ENCODE measurements at places on chromosomes 3 and 15. TPM values are rescaled to one million over a fixed set of nuclear protein-coding genes. Genes with fewer than 3 reads are reported as not detected.

DNA sequence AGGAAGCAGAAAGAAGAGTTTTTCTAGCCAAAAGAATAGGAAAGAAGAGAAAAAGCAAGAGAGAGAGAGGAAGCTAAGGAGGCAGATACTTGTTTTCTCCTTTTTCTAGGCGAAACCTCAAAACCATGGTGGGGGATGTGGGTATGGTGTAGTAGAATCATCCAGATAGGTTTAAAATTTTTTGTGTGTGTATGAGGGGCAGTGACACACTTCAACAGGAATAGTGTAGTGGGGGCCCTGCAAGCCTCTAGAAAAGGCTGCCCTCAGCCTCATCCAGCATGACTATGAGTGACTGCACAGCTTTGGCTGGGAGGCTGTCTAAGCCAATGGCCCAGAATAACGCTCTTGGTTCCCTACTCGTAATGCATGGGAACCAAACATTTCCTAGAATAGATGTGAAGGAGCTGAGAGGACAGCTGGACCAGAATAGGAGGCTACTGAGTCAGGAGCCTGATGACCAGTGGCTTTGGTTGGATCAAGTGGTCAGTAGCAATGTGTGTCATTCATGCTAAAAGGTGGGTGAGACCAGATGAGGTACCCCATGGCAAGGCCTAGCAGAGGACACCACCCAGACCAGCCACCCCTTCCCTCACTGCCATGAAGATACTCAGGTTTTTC lies 24.4 kb downstream of the MOBP start:
- DNase-seq = no peak

- no peak for DNase-seq
These were observed 55.2 kb downstream of the UNC13C start for GRCh38 chr15:54033356-54033860.

GRCh38 chr3:61141227-61141626 lies 110.0 kb downstream of the FHIT start:
- no peak for DNase-seq

DNA sequence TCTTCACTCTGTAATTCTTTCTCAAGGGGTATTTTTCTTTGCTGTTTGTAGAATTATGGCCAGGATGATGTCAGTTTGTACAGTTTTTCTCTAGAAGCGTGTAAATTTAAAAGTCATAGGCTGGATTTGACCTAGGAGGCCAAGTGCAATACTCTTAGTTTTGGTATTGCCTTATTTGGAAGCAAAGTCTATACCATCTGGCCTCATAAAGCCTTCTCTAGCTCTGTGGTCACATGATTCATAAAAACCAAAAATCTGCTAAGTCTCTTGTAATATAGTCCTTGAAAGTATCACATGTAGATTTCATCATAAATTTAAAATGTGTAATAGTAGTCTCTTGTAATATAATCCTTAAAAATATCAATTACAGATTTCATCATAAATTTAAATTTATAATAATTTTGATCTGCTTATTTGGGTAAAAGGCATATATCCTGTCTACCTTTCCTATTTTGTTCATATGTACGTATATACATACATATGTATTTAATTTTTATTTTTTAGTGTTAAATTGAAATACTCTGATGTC lies 25.6 kb downstream of the TEX9 start:
- no peak for DNase-seq

- no peak for DNase-seq
These were observed 195.0 kb downstream of the ZNF621 start for GRCh38 chr3:40719660-40720287.

GRCh38 chr3:127822682-127823425 lies 539 bp upstream of the MGLL start:
- no peak for DNase-seq

- DNase-seq = no peak
These were observed 180.0 kb downstream of the LSAMP start for GRCh38 chr3:116265320-116265695.

DNA sequence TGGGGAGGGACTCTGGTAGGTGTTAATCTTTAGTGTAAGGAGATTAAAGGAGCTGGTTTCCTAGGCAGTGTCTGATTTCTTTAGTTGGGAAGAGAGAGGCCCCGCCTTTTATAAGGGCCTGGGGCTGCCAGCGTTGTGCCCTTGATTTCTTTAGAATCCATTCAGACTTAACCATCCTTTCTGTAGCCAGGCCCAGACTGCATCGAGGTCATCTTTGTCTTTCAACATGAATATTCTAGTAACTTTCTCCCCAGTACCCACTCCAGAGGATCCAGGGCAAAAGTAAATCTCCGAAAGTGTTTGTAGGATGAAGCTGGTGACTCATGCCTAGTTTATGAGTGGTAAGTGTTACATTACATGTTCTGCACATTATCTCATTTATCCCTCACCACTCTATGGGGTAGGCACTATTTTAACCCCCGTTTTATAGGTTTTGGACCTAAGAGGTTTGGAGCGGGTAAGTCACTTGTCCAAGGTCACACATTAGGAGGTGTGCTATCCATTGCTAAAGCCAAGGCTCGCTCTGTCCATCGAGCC lies 11.8 kb upstream of the USP3 start:
- DNase-seq = no peak

- DNase-seq = no peak
These were observed 3.0 kb downstream of the POMGNT2 start for GRCh38 chr3:43102773-43103480.

GRCh38 chr3:154018100-154018696 lies 103.0 kb upstream of the ARHGEF26 start:
- peak; percentile 35 for DNase-seq

- no peak for DNase-seq
These were observed 396.1 kb downstream of the VGLL3 start for GRCh38 chr3:86594838-86595237.

- DNase-seq = no peak
These were observed 207.7 kb upstream of the PDZRN3 start for GRCh38 chr3:73832426-73832825.

GRCh38 chr3:62153231-62153630 lies 220.1 kb downstream of the FEZF2 start:
- no peak for DNase-seq

DNA sequence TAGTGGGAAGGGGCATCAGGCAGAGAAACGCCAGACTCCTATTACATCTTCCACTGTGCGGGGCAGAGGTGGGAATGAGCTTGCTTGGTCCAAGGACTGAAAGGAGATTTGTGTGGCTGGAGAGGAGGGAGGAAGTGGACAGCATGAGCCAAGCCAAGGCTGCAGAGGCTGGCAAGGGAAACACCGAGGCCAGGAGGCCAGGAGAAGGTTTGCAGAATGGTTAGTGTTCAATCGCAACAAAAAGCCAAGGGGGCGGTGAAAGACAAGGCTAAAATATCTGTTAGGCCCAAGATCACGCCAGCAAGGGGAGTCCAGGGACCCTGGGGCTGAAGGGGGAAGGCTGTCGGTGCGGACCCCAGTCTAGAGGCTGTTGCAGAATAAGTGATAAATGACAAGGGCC lies 75.8 kb downstream of the CPN2 start:
- no peak for DNase-seq

- no peak for DNase-seq
These were observed 42.8 kb downstream of the BDH1 start for GRCh38 chr3:197512691-197513571.

GRCh38 chr3:101828691-101829436 lies 20.4 kb upstream of the NFKBIZ start:
- DNase-seq = peak; percentile 53

GRCh38 chr3:171831936-171832335 lies 11.2 kb upstream of the TMEM212 start:
- DNase-seq = no peak

DNA sequence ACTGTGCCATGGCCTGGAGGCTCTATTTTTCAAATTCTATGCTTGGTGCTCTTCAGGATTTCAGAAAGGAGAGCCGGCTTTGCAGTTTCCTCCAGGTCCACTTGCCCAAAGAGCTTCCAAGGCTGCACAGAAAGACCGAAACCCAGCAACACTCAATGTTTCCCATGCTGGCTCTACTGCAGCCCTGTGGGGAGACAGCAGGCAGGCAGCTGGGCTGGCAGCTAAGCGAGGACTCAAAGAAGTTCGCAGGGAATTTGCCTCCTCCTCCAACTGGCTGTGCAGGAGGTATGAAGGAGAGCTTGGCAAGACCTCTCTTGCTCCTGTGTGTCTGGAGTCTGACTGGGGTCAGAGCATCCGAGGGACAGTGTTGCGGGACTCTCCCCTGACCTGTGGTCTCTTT lies 17.4 kb upstream of the ITGA11 start:
- DNase-seq = no peak

DNA sequence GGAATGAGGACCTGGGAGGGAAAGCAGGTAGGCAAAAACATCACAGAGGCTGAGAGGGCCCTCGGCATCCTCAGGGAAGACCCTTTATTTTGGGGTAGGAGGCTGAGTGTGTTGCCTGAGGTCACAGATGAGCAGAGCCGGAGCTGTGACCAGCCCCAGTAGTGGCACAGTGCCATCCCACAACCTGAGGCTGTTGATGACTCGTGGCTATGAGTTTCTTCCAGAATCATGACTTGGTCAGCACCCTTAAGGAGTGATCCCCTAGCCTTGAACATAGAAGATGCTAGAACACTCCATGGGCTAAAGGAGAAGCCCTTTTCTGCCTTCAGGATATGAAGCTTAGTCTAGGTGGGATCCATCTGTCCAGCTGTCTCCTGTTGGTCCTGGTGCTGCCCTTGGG lies 19.5 kb upstream of the CXCR6 start:
- DNase-seq = no peak

DNA sequence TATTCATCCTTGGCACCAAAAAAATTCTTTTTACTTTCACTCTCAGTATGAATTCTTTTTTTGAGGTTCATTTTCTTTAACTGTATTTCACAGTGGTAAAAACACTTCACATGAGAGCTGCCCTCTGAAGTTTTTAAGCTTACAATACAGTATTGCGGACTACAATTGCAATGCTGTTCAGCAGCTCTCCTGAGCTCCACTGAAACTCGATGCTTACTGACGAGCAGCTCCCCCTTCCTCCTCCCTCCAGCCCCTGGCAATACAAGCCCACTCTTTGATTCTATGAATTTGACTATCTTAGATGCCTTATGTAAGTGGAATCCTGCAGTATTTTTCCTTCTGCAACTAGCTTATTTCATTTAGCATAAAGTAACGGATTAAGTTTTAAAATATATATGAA lies 183.4 kb downstream of the ADAMTS17 start:
- no peak for DNase-seq

DNA sequence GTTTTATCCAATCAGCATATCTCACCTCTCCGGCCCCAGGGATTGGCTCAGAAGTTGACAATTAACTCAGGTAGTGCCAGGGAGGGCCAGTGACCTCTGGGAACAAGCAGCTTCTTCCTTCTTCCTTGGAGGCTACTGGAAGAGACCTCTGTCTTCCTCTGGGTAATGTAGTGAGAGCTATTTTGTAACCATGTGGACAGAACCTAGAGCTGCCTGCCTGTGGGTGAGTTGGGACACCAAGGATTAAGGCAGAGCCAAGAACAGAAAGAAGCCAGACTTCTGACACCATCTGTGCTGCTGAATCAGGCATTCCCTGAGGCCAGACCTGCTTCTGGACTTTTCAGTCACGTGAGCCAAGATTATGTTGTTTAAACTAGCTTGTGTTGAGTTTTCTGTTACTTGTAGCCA lies 5.9 kb upstream of the NDUFAF1 start:
- DNase-seq = no peak

DNA sequence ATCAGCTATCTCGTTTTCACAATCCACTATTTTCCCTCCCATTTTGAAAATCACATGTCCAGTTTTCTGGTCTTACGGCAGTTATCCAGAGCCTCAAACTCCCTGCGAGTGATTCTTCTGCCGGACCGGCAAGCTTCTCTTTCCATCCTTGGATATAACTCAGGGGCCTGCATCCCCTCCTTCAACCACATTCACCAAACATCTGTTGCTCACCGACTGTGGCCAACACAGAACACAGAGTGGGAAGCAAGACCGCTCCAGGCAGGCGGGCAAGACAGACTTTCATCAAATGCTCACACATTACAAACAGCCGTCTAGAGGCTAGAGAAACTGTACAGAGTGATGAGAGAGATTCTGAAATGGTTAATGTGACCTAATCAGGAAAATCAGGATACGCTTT lies 7.6 kb upstream of the SLC12A8 start:
- DNase-seq = no peak

DNA sequence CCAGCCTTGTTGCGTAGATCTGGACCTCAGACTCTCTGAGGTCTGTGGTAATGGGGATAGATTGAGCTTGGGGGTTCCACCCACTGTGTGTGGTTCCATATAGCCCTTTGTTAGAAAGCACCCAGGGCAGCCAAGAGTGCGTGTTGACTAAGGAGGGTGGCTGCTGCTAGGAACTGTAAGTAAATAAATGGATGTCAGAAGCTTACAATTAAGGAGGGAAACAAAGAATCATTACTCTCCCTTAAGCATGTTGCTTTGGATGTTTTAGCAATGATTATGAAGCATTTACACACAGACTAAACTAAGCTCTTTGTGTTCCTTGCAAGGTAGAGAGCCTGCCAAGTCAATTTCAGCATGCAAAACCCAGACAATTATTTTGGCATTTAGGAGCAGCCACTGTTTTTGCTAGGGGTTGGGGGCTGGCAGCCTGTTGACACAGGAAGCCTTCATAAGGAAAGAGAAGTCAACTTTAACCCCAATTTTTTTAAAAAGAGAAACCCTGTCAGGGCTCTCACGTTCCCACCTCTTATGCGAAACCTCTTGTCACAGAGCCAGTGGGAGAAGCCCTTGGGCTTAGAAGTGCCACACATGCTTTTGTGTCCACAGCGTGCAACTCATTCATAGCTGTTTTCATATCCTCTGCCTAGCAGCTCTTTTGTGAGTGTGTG lies 127.8 kb downstream of the CMSS1 start:
- no peak for DNase-seq

DNA sequence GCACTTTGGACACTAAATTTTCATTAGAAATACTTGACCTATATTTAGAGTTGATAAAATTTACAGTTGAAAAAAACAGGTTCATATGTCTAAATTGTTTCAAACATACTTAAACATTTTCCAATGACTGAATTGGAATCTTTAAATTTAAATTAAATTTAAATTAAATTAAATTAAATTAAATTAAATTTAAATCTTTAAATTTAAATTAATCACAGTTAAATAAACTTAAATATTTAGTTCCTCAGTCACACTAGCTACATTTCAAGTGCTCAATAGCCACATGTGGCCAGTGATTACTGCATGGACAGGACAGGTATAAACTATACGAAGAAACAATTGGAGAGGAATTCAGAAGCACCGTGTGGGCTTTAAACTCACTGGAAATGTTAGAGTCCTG lies 16.8 kb downstream of the LRRC3B start:
- DNase-seq = no peak

GRCh38 chr15:37898362-37898761 lies 36.1 kb upstream of the TMCO5A start:
- DNase-seq = no peak

Gene SI
- polyA plus RNA-seq = not detected

Gene ARRDC4
- not detected for polyA plus RNA-seq

Gene TRPM1
- not detected for polyA plus RNA-seq

Gene C15orf62
- polyA plus RNA-seq = 0.30 TPM

Gene CHDH
- polyA plus RNA-seq = 0.48 TPM

Gene GABRA5
- polyA plus RNA-seq = not detected

Gene GOLGA6A
- polyA plus RNA-seq = not detected

Gene ZMYND10
- not detected for polyA plus RNA-seq

Gene SPSB4
- polyA plus RNA-seq = not detected

Gene ZNF385D
- not detected for polyA plus RNA-seq

Gene SHF
- 0.98 TPM for polyA plus RNA-seq

Gene GYG1
- polyA plus RNA-seq = 59.3 TPM

Gene FBN1
- polyA plus RNA-seq = not detected

All from CD4-positive, CD25-positive, alpha-beta regulatory T cell (primary cell).